Type B pancreatic cell (in vitro differentiated cells): ENCODE measurements at places on chromosomes 11 and 22. TPM values are rescaled to one million over a fixed set of nuclear protein-coding genes. Genes with fewer than 3 reads are reported as not detected.
A peak's percentile ranks its signal among the peaks of the same experiment; 100 is the strongest.

The SGSM1 gene
- 3.7 and 5.1 TPM in 2 replicates for total RNA-seq

GRCh38 chr22:41367039-41367679 lies 14.6 kb upstream of the TEF start:
- no peak overlapping the region for H3K4me3 ChIP-seq
- H3K27ac ChIP-seq = no peak overlapping the region
- no peaks in the 10 kb centered on the region for H3K36me3 ChIP-seq
- DNase-seq = peak; percentile 87
- H3K27me3 ChIP-seq = no peaks in the 10 kb centered on the region
- peaks cover 5% of the 10 kb centered on the region for H3K4me1 ChIP-seq

- no peak for DNase-seq
- peaks cover 27% of the 10 kb centered on the region for H3K4me1 ChIP-seq
- peaks cover 57% of the 10 kb centered on the region for H3K36me3 ChIP-seq
Observed at GRCh38 chr11:94879006-94879405, 94.3 kb downstream of the CWC15 start.

GRCh38 chr11:67320691-67321090 lies 17.4 kb downstream of the SSH3 start:
- H3K4me1 ChIP-seq = peaks cover 6% of the 10 kb centered on the region
- H3K27ac ChIP-seq = no peak overlapping the region
- no peak overlapping the region for H3K4me3 ChIP-seq
- peaks cover 3% of the 10 kb centered on the region for H3K27me3 ChIP-seq
- DNase-seq = no peak
- H3K36me3 ChIP-seq = no peaks in the 10 kb centered on the region

The RFPL2 gene
- 0.43 and 0.69 TPM in 2 replicates for total RNA-seq

- H3K4me1 ChIP-seq = peaks cover 16% of the 10 kb centered on the region
- no peak overlapping the region for H3K4me3 ChIP-seq
- no peak for DNase-seq
- no peak overlapping the region for H3K27ac ChIP-seq
- H3K27me3 ChIP-seq = no peaks in the 10 kb centered on the region
Observed at GRCh38 chr11:114297806-114298709, 1.9 kb downstream of the NNMT start.

GRCh38 chr11:76837696-76838677 lies 22.7 kb upstream of the ACER3 start:
- H3K27ac ChIP-seq = no peak overlapping the region
- H3K27me3 ChIP-seq = peaks cover 25% of the 10 kb centered on the region
- H3K36me3 ChIP-seq = no peaks in the 10 kb centered on the region
- H3K4me1 ChIP-seq = peaks cover 5% of the 10 kb centered on the region
- DNase-seq = no peak
- no peak overlapping the region for H3K4me3 ChIP-seq

DNA sequence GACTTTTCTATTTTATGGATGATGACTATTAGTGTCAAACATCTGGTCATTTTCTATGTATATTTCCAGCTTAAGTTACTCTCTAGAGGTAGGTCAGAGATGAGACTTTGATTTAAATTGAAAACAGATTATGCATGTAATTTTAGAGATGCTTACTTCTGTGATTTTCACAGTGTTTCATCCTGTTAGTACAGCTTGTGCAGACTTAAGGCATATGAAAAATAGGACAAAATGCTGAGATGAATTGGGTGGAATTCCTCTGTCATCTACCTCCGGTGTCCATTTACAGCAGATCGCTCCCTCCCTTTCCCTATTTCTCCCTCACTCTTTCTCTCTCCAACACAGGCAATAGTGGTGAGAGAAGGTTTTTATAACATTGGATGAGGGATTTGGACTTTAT lies 14.1 kb downstream of the JAM3 start:
- H3K4me3 ChIP-seq = no peak overlapping the region
- no peak for DNase-seq
- peaks cover 16% of the 10 kb centered on the region for H3K4me1 ChIP-seq
- H3K36me3 ChIP-seq = peaks cover 26% of the 10 kb centered on the region
- H3K27ac ChIP-seq = no peak overlapping the region

DNA sequence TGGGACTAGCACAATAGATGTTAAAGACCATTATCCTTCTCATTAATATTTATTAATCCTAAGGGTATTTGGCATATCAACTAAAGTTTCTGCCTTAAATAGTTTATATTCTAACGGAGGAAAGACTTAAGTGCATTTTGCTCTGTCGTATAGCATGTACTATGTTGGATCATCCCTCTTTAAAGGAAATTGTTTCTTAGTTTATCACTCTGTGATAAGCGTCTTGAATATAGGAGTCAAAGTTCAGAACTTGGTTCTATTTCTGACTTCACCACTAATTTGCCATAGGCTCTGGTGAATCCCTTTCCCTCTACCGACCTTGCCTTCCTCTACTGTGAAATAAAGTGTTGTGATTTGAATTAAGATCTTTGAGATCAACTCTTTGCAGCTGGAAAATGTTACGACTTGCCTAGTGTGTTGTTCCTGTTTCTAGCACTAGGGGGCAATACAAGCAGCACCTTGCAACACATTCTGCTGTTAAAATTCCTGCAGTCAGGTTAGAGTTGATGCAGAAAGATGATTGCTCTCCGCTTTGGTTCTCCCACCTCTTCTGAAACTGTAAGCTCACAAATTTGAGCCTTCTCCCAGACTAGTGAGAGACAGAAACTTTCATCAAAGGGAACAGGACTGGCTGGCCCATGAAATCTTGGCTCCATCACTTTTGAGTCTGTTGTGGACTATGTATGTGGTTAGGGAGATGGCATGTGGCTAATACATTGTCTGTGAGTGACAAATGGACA lies 27.8 kb upstream of the ZNRF3 start:
- no peak overlapping the region for H3K4me3 ChIP-seq
- peaks cover 9% of the 10 kb centered on the region for H3K4me1 ChIP-seq
- DNase-seq = no peak
- H3K36me3 ChIP-seq = no peaks in the 10 kb centered on the region

The ANO9 gene
- 25.3 and 66.6 TPM in 2 replicates for total RNA-seq

The PRAME gene
- 0.10 TPM in 1 of 2 replicates, not detected in the other for total RNA-seq

- no peaks in the 10 kb centered on the region for H3K4me1 ChIP-seq
- H3K27ac ChIP-seq = no peak overlapping the region
- H3K27me3 ChIP-seq = no peaks in the 10 kb centered on the region
- DNase-seq = no peak
Observed at GRCh38 chr11:25317216-25317615, 820.4 kb downstream of the LUZP2 start.

DNA sequence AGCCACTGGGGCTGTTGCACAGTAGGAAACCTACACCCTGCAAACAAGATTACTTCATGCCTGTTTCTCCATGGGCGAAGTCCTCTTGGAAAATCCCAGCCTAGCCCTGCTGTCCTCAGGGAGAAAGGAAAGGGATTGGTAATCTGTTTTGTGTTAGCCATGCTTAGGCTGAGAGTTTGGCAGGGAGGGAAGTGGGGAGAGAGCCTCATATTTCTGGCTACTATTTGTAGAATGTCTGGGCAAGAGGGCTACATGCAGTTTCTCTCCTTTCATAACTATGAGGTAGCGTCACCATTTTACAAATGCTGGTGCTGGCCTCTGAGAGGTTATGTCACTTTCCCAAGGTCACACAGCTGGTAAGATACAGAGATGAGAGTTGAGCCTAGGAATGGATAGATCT lies 737 bp upstream of the MFRP start:
- no peak overlapping the region for H3K27ac ChIP-seq
- no peak overlapping the region for H3K4me3 ChIP-seq
- no peaks in the 10 kb centered on the region for H3K36me3 ChIP-seq

- DNase-seq = no peak
- no peak overlapping the region for H3K4me3 ChIP-seq
- H3K4me1 ChIP-seq = peaks cover 13% of the 10 kb centered on the region
- peaks cover 16% of the 10 kb centered on the region for H3K27me3 ChIP-seq
Observed at GRCh38 chr11:13258855-13259254, 18.7 kb upstream of the BMAL1 start.
